ENCODE measurements at places on chromosomes 2 and 18. TPM values are rescaled to one million over a fixed set of nuclear protein-coding genes. Genes with fewer than 3 reads are reported as not detected.

The ACMSD gene
- total RNA-seq: not detected

The STEAP3 gene
- total RNA-seq: 24.0 TPM

The CRYGC gene
- not detected for total RNA-seq

The NTSR2 gene
- total RNA-seq: not detected

GRCh38 chr2:10184421-10184820 is 61.9 kb downstream of the RRM2 start:
- DNase-seq: no peak
- H3K36me3 ChIP-seq: peaks cover 16% of the 10 kb centered on the region
- no peaks in the 10 kb centered on the region for H3K4me1 ChIP-seq
- H3K4me3 ChIP-seq: no peak overlapping the region
- H3K27ac ChIP-seq: no peak overlapping the region
- H3K27me3 ChIP-seq: no peaks in the 10 kb centered on the region

- H3K4me3 ChIP-seq: no peak overlapping the region
- peaks cover 35% of the 10 kb centered on the region for H3K4me1 ChIP-seq
- H3K27me3 ChIP-seq: no peaks in the 10 kb centered on the region
- no peak overlapping the region for H3K27ac ChIP-seq
- peaks cover 48% of the 10 kb centered on the region for H3K36me3 ChIP-seq
Measured at GRCh38 chr2:197591339-197592072, 75.6 kb downstream of the MOB4 start.

DNA sequence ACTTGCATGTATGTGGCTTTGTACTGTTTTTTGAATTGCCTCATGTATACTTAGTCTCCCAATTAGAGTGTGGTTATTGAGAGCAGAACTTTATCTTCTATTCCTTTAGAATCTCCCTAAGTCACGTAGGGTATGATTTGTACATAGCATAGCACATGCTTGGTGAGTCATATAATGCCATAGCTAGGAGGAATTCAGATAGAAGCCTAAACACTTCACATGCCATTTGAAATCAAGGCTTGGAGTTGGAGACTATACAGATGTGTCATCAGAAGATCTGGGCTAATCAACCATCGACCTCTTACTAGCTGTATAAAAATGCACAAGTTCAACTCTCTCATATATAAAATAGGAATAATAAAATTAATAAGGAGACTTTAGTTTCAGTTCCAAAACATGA is 222.6 kb upstream of the ST6GAL2 start:
- no peak overlapping the region for H3K4me3 ChIP-seq
- no peaks in the 10 kb centered on the region for H3K4me1 ChIP-seq
- no peak for DNase-seq
- H3K27me3 ChIP-seq: no peaks in the 10 kb centered on the region

- no peak overlapping the region for H3K4me3 ChIP-seq
- no peak for DNase-seq
- no peak overlapping the region for H3K27ac ChIP-seq
- no peaks in the 10 kb centered on the region for H3K36me3 ChIP-seq
- peaks cover 46% of the 10 kb centered on the region for H3K27me3 ChIP-seq
Measured at GRCh38 chr18:79795446-79795845, 2.3 kb upstream of the KCNG2 start.

- H3K4me3 ChIP-seq: no peak overlapping the region
- no peak for DNase-seq
- no peaks in the 10 kb centered on the region for H3K36me3 ChIP-seq
- H3K27me3 ChIP-seq: peaks cover 2% of the 10 kb centered on the region
Measured at GRCh38 chr2:649426-650342, 27.5 kb downstream of the TMEM18 start.

DNA sequence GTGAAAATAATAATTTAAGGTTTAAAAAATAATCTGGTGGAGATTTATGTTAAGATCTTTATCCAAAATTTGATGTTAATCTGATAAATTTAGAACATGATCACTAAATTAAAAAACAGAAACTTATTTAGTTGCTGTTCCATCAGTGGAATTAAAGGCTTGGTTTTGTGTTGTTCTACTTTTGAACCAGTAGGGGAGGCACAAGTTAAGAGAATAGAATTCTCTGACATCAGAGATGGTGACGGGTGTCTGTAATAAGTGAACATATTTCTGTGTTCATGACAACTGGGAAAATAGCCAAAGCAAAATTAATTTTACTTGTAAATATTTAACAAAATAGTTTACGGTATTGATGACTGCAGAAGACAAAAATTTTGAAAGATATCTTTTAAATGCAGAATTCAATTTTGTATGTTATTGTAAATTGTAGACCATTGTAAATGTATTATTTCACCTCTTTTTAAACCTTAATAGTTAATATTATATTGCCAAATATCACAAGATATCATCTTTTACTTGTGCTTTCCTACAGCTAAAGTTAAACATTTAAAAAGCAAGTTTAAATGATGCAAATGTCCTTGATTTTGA is 106.0 kb downstream of the UBR3 start:
- no peaks in the 10 kb centered on the region for H3K27me3 ChIP-seq
- no peak overlapping the region for H3K27ac ChIP-seq

DNA sequence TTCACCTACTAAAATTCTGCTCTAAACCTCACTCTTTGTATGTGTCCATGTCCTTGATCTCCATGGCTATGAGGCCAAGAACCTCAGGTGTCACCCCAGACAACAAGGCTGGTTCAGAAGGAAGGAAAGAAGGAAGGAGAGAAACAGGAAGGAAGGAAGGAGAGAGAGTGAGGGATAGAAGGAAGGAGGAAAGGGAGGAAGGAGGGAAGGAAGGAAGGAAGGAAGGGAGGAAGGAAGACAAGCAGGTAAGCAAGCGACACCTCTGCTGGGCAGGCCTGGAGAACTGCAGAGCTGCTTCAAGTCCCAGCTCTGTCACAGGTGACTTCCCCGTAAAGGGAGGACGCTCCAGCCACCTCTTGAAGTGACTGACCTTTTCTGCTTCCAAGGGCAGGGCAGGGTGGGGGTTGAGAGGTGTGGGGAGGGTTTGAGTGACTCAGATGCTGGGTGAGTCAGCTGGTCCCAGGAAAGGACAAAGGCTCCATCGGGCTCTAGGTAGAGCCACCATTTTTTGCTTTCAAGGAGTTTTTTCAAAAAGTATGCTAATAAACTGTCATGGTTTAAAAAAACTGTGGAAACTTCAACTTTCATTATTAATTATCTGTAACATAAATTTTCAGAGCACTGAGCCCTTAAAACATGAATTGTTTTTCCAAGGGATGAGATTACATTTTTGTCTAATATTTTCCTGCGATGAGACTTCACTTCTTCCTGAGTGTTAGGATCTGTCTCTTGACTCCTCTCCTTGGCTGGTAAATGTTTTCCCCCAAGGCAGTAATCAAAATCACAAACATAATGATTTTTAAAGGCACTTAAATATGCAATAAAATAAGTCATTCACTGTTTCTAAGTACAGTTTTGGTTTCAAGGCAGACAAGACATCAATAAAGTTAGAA is 90.1 kb upstream of the L3MBTL4 start:
- no peak overlapping the region for H3K27ac ChIP-seq
- H3K4me3 ChIP-seq: no peak overlapping the region
- H3K27me3 ChIP-seq: no peaks in the 10 kb centered on the region
- no peak for DNase-seq
- H3K36me3 ChIP-seq: no peaks in the 10 kb centered on the region
- peaks cover 28% of the 10 kb centered on the region for H3K4me1 ChIP-seq

DNA sequence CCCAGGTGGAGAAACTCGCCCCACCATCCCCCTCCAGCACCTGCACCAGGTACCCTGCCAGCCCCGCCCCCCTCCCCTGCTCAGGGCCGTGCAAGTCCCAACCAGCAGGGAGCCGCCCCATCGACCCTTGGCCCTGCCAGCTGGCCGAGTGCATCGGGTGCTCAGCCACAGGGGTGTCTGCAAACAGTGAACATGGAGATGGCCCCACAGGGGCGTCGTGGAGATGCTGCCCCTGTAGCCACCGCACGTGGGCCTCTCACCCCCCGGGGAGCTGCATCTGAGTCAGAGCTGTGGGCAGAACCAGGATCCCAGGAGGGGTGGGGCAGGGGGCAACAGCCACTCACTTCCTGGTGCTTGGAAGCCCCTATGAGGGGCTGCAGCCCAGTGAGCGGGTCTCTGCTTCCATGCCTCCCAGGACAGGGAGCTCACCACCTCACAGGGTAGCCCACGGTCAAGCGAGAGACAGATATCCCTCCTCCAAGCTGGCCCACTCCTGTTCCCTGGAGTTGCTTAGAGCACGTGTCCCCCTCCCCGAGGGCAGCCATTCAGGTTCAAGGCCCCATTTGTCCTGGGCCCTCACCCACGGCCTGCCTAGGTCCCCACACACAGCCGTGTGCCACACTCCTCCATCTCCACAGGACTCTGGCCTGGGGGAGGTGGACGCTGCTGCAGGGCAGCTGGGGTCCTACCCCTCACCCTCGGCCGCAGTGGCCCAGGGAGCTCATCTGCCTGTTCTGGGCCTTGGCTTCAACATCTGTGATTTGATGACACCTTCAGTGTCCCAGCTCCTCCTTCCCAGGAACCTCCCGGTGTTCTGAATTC is 1.1 kb upstream of the MAB21L4 start:
- H3K4me3 ChIP-seq: no peak overlapping the region
- H3K36me3 ChIP-seq: peaks cover 3% of the 10 kb centered on the region
- no peak for DNase-seq
- H3K4me1 ChIP-seq: no peaks in the 10 kb centered on the region
- H3K27ac ChIP-seq: no peak overlapping the region
- H3K27me3 ChIP-seq: no peaks in the 10 kb centered on the region

DNA sequence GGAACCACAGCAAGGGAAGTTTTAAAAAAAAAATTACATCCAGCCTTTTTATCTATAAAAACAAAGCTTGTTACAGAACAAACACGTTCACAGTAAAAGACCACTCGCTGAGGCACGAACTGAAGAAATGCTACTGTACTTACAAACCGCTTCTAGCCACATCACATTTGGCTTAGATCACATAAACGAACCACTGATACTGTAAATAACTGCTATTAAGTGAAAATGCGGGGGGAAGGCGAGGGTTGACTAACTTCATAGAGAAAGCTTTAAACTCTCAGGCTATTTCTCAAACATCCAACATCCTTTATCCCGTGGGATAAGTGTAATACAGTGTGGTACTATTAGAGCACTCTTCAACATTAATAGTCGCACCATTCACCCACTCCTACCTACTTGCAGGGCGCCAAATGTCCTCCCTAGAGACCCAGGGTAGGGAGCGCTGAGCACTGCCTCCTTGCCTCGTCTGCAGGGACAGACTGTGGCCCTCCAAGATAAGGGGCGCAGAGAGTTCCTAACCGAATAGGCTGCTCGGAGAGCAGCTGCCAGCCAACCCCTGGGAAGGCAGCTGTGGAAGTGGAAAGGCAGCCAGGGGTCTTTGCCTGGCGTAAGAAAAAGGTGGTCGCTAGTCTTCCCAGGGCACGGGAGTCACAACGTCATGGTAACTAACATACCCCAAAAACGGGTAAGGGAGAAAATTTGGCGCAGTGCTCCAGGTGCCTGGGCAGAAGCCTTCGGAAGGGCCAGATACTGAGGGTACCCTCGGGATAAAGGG is 854 bp downstream of the GPR155 start:
- peaks cover 42% of the 10 kb centered on the region for H3K27me3 ChIP-seq
- 0 out of 2 replicates have a peak, but pooled peaks cover 3% of the 10 kb centered on the region for H3K36me3 ChIP-seq
- H3K4me3 ChIP-seq: peak overlapping the region; percentile 84
- no peak overlapping the region for H3K27ac ChIP-seq
- H3K4me1 ChIP-seq: peaks cover 7% of the 10 kb centered on the region
- DNase-seq: peak; percentile 30

- DNase-seq: no peak
- H3K27me3 ChIP-seq: peaks cover 4% of the 10 kb centered on the region
- H3K4me1 ChIP-seq: peaks cover 24% of the 10 kb centered on the region
- H3K27ac ChIP-seq: no peak overlapping the region
- no peaks in the 10 kb centered on the region for H3K36me3 ChIP-seq
Measured at GRCh38 chr2:185734658-185735057, 3.9 kb upstream of the FSIP2 start.

DNA sequence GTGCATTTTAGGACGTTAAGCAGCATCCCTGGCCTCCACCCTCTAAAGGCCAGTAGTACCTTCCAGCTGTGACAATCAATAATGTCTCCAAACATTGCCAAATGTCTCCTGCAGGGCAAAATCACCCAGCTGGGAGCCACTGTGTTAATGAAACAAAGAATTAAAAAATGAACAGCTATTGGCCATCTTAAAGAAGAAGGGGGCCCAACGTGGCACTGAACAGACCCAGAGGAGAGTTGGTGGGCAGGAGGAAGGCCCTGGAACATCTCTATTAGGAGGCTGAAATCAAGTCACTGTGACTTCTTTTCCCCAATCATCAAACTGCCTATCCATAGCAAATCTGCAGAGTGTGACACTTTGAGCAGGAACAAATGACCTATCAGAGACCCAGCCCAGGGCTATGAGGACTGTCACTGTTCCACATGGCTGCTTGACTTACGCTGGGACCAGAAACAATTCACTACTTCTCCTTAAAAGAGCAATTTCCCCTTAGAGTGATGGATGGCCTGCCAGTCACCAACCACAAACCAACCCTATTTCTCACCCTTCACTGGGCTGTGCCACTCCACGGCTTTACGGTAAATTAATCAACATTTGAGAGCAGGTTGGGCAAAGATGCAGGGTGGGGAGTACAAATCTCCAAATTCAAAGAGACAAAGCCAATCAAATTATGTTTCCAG is 35.2 kb upstream of the TEX51 start:
- no peak overlapping the region for H3K27ac ChIP-seq
- peaks cover 14% of the 10 kb centered on the region for H3K36me3 ChIP-seq
- no peak for DNase-seq
- H3K4me1 ChIP-seq: no peaks in the 10 kb centered on the region

- H3K36me3 ChIP-seq: peaks cover 7% of the 10 kb centered on the region
- no peaks in the 10 kb centered on the region for H3K27me3 ChIP-seq
- 0 out of 2 replicates have a peak, but pooled peaks cover 2% of the 10 kb centered on the region for H3K4me1 ChIP-seq
Measured at GRCh38 chr18:40866013-40866645, 1088.9 kb upstream of the PIK3C3 start.

DNA sequence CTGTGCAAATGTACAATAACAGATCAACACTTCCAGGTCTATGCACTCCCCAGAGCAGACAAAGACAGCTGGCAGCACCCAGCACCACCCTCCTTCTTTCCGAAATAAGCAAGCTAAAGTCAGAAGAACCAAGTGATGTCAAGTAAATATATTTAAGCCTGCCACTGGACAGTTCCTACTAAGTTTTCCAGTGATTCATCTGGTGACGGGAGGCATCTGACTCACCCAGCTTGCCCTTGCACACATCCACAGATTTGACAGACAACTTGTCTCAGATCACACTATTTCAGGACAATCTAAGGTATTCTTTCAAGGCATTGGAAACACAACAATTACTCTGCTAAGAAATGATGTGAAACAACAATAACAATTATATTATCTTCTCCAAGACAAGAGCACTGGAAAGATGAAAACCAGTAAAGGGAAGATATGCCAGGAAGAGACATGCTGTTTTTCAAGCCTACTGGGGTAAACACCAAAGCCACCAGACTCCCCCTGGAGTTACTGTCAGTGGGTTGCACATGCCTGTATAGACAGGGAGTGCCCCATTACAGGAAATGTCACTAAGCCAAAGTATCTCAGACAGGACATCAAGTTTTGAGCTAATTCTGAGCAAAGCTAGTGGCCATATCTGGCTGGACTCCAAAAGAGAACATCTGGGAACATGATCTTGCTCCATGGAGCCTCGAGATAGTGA is 287.9 kb upstream of the KLHL29 start:
- no peaks in the 10 kb centered on the region for H3K36me3 ChIP-seq
- no peak overlapping the region for H3K27ac ChIP-seq
- H3K27me3 ChIP-seq: no peaks in the 10 kb centered on the region

GRCh38 chr18:36811955-36812354 is 16.8 kb downstream of the TPGS2 start:
- H3K4me3 ChIP-seq: no peak overlapping the region
- no peak for DNase-seq
- H3K36me3 ChIP-seq: peaks cover 37% of the 10 kb centered on the region
- no peak overlapping the region for H3K27ac ChIP-seq
- no peaks in the 10 kb centered on the region for H3K27me3 ChIP-seq

GRCh38 chr2:182868054-182868796 is 1.8 kb upstream of the FRZB start:
- no peak for DNase-seq
- H3K27me3 ChIP-seq: peaks cover 45% of the 10 kb centered on the region
- H3K4me1 ChIP-seq: peaks cover 20% of the 10 kb centered on the region
- H3K36me3 ChIP-seq: no peaks in the 10 kb centered on the region
- H3K27ac ChIP-seq: no peak overlapping the region
- peak overlapping the region; percentile 96 for H3K4me3 ChIP-seq

Data from WTC11 (cell line).